ENCODE measurements at places on chromosomes 12 and 14.
A peak's percentile ranks its signal among the peaks of the same experiment; 100 is the strongest.

DNA sequence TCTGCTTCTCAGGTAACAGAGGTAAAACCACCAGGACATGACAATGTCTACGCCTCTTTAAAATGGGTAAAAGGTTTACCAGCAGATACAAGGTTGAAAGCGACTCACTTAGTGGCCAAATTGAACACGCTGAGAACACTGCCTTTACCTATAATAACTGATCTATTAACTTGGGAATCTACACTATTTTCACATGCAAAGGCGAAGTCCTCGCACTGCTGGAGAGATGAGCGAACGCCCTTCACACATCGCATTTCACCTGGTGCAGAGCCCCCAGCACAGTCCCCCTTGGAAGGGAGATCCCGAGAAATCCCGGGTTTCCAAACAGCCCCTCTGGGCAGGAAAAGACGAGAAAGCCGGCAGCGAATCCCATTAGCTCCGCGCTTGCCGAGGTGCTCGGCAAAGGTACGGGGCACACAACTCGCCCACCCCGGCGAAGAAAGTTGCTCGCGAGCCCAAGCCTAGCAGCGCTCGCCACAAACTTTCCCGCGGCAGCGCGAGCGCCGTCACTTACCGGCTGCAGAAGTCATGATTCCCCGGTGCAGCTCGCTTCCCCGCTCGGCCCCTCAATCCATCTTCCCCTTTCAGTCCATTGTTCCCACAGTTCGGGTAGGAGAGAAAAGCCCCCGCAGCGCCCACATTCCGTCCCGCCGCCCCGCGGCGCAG is 423 bp downstream of the FGD6 start:
- DNase-seq: no peak

GRCh38 chr14:67357969-67358354 is 1.6 kb downstream of the ATP6V1D start:
- DNase-seq: no peak

DNA sequence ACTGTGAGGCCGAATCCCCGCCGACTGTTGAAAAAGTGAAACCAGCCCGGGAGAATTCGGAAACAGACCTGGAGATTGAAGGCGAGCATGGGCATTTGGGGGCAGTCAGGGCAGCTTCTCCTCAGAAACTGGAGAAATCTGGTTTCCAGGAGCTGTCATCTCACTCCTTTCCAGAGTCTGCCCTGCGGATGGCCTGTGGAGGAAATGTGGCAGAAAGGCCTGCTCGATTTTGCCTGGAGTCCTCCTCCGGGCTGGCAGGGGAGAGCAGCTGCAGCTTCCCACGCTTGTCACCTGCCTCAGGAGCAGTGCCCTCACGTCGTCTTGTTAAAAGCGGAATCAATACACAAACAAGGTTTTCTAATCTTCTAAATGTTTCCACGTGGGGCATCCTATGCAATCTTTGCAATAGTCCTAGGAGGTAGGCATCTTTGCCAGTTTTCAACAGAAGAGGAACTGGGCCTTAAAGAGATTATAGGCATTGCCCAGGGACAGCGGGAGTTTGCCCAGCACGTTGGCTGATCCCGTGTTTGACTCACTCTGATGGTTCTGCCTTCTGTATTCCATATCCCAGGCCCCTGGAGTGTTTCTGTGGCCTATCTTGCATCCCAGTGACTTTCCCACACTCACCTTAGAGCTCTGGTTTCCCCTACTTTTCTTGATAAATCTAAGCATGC is 2.3 kb downstream of the LRRC74A start:
- no peak for DNase-seq

- DNase-seq: no peak
Observed at GRCh38 chr12:129073157-129073915, 220.1 kb downstream of the GLT1D1 start.

DNA sequence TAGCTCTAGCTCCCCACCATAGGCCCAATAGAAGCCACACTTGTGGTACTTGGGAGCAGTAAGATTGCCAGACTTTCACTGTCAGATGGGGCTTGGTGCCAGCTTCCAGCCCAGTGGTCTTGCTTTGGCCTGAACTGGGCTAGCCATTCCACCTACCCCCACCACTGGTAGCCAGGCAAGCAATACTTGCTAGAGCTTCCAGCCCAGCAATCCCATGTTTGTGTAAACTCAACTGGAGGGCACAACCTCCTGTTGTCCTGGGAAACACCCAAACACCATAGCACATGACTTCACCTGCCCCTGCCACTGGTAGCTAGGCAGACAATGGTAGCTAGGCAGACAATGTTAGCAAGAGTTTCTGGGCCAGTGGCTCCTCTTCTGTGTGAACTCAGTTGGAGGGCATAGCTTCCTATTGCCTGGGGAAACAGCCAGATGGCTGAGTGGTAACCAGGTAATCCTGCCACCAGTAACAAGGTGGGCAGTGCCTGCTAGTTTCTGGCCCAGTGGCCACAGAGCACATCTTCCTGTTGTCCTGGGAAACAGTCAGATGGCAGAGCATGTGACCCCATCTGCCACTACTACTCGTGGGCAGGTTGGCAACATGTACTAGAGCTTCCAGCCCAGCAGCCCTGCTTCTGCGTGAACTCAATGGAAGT is 5.6 kb upstream of the OR6C76 start:
- DNase-seq: no peak

DNA sequence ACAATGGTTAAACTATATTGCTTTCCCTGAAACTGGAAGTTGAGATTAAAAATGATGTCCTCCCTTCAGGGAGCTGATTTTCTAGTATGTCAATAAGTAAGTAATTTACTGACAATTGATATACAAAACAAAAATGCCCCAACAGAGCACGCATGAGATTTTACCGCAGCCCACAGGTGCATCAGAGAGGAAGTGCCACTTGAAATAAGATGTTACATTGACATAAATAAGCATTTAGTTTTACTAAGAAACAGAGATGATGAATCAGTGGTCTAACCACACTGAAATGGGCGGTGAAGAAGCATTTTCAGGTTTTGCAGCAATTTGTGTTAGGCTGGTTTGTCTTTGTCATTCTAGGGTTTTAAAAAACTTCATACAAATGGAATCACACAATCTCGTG is 8.8 kb upstream of the CLECL1 start:
- no peak for DNase-seq

DNA sequence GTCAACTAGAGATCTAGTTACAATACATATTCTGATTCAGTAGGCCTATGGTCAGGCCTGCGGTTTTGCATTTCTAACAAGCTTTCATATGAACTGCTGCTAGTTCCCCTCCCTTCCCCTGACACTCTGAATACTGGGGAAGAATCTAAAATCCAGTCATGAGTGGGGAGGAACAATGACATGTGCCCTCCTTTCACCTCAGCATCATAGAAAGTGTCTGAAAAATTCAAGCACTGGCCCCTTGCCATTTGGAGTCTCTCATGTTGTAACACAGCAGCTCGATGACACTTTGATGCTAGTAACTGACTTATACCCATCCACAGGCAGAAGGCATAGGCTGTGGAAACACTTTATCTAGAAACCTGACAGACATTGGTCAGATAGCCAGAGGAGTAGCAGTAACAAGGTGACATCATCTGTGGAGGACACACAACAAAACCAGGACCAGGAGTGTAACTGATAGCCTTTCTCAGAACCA is 161.9 kb upstream of the RASSF8 start:
- no peak for DNase-seq

DNA sequence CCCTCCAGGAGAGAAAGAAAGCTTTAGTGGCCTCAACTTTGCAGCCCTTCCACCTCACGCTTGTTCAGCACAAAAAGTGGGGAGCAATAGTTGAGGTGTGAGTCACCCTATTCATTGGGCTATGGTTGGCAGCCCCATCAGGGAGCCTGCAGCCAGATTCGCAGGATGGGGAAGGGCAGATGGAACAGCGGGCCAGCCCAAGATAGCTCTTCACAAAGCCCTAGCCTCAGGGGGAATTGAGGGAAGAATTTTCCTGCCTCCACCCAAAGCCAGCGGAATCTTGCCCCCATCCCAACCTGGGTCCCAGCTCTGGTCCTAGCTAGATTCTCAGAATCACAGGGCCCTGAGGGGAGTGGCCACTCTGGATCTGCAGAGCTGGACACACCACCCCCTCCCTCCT is 3.6 kb upstream of the KRT5 start:
- DNase-seq: no peak

GRCh38 chr14:35223927-35224326 is 68.3 kb upstream of the PSMA6 start:
- DNase-seq: no peak

DNA sequence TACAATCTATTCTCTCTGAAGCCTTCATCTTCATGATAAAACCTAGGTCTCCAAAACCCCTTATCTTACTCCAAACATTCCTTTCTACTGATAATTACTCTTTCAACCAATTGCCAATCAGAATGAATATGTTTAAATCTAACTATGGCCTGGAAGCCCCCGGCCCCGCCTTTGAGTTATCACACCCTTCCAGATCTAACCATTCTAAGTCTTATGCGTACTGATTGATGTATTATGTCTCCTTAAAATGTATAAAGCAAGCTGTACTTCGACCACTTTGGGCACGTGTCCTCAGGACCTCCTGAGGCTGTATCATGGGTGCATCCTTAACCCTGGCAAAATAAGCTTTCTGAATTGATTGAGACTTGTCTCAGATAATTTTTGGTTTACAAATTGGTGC is 14.4 kb downstream of the PABPN1 start:
- no peak for DNase-seq

DNA sequence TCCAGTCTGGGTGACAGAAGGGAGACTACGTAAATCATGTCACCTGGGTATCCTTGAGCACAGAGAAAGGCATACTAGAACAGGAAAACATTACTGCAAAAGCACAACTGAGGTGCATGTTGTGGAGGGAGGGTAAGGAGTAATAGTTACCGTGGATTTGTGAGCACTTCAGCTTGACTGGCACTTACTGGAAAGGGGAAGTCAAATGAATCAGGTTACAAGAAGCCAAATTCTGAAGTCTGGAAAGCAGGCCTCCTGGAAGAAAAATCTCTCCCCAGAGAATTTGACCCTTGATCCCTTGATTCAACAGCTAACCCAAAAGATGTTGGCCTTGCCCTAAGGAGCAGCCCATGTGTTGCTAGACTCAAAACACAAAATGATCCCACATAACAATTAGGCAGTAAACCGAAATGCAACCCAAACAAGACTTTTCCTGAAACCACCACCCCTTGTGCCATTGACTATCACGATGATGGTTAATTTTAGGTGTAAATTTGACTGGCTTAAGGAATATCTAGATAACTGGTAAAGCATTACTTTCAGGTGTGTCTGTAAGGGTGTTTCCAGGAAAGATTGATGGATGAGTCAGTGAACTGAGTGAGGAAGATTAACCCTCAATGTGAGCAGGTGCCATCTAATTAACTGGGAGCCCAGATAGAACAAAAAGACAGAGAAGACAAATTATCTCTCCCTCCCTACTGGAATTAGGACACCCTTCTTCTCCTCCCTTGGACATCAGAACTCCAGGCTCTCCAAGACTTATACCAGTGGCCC is 108.8 kb downstream of the SLC25A21 start:
- no peak for DNase-seq

- DNase-seq: no peak
Observed at GRCh38 chr14:100131181-100131580, 28.3 kb downstream of the DEGS2 start.

GRCh38 chr12:34294671-34295365 is 272.5 kb downstream of the ALG10 start:
- DNase-seq: no peak

DNA sequence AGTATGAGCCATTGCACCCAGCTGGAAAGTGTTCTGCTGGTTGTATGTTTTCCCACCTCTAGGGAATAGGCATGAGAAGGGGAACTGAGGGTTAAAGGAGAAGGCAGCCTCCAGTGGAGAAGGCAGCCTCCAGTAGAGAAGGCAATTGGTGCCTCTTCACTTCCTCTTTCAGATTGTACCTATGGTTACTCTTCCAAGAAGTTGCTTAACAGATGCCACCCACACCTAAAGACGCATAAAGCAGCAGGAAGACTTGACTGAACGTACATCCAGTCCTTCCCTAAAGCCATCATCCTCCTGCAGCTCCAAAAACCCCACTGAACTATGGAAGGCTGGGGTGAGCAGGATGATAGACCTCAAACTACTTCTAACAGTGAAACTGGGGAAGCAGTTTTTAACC is 13.1 kb downstream of the DPF3 start:
- DNase-seq: no peak

DNA sequence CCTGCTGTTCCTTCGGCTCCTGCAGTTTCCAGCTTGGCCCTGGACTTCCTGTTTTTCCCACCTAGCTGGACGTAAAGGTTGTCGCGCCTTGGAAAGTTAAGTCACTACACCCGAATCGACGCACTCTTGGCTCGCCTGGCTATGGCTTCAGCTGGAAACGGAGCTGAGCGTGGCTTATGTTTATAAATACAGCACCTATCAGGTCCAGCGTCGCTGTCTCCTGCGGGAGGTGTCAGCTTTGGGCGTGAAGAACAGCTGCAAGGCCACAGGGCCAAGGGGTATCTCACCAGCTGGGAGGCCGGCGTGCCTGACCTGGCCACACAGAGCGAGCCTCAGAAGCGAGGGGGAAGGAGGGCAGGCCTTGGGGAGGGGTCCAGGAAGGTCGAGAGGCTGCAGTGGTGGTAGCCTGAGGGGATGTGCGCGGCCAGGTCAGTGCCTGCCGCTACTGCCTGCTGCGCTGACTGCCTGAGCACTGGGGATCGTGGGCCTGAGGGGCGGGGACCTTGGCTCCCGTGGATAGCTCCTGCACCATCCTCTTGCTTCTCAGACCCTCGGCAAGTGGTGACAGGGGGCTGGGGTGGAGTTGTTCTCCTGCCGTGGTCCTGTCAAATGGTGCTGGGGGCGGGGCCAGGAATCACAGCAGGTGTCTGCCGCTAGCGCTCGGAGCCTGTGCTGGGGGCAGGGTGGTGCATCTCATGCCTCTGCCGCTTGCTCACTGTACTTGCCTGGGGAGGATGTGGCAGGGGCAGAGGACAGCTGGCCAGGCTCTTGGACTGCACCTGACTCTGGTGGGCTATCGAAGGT is 12.5 kb downstream of the PACS2 start:
- no peak for DNase-seq

- DNase-seq: no peak
Observed at GRCh38 chr12:48977290-48978281, 536 bp upstream of the WNT1 start.

- DNase-seq: peak; percentile 19
Observed at GRCh38 chr14:94113490-94113889, 3.0 kb downstream of the IFI27 start.

DNA sequence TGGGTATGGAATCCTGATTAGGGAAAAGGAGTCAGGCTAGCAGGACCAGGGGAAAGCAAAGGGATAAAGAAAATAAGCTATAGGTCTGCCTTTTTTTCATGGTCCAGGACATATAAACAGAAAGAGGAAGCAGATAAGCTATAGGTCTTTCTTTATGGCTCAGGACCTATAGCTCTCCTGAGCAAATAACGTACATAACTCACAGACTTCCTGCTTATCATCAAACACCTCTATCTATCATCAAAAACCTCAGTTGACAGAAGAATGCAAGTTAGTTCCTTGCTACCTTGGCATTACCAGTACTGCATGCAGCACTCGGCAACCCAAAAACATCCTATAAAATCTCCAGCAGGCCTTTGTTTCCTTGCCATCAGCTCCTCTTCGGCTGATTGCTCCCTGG is 238.7 kb upstream of the OR4E1 start:
- DNase-seq: no peak

- no peak for DNase-seq
Observed at GRCh38 chr12:9143137-9143536, 27.4 kb upstream of the A2M start.

- DNase-seq: no peak
Observed at GRCh38 chr12:32569259-32569658, 109.8 kb upstream of the DNM1L start.

Data from NCI-H1694 treated with DMSO at 0.1 percent for 48 hours (cell line).